Vagina (tissue), 2 donors: ENCODE measurements at places on chromosomes 1 and 21. TPM values are rescaled to one million over a fixed set of nuclear protein-coding genes. Genes with fewer than 3 reads are reported as not detected.

Gene CBR1
- total RNA-seq = 369 TPM

Gene RBM11
- 2.5 TPM for total RNA-seq

Gene TMEM82
- total RNA-seq = not detected

Gene CACNA1E
- not detected for total RNA-seq

Gene SPATA21
- total RNA-seq = not detected

Gene RORC
- 8.1 TPM for total RNA-seq

Gene CSF3R
- 8.8 TPM for total RNA-seq
